ENCODE measurements at places on chromosomes 16 and 17.

- no peak for DNase-seq
Observed at GRCh38 chr17:47220531-47220999, 11.4 kb downstream of the MYL4 start.

- peak; percentile 65 for DNase-seq
Observed at GRCh38 chr17:3843935-3844516, 2.0 kb downstream of the NCBP3 start.

DNA sequence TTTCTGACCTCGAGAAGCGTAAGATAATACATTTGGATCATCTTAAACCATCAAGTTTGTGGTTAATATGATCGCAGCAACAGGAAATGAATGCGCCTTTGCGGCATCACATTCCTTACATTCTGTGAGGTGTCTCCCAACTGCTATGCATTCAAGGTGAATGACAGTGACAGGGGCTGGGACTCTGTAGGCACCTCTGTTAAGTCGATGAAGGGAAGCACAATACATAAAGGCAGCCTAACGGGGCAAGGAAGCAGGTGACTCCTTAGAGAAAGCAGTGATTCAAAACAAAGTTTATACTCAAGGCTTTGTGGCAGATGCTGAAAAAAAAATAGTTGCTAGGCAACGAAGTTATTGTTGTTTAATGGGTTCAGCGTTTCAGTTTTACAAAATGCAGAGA, 21.6 kb upstream of the EVPL start:
- DNase-seq = no peak

DNA sequence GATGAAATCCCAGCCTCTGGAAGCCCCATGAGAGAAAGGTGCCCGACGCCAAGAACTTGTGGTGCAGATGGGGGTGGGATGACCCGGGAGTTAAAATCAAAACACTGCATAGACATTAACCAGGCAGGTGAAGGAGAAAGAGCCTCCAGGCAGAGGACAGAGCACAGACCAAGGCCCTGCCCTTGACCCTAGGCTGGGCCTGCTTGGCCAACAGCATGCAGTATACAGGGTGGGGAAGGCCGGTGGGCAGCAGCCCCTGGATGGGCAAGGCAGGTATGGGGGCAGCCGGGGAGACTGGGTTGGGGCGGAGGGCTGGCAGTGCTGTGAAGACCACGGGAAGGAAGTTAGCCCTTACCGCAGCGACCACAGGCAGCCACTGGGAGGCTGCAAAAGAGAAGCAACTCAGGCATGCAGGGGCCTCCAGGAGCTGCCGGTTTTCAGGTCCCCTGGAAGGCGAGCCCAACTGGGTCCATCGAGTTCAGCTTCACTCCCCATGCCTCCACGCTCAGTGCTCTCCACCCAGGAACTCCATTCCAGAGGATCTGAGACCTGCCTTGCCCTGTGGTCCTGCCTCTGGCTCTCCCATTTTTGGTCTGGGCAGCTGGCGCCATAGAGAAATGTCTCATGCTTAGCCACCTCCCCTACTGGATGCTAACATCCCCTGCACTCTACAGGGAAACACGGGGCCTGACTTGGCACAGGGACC, 81.2 kb downstream of the C16orf95 start:
- DNase-seq = no peak

GRCh38 chr17:78474614-78475146, 96.2 kb downstream of the PGS1 start:
- no peak for DNase-seq

DNA sequence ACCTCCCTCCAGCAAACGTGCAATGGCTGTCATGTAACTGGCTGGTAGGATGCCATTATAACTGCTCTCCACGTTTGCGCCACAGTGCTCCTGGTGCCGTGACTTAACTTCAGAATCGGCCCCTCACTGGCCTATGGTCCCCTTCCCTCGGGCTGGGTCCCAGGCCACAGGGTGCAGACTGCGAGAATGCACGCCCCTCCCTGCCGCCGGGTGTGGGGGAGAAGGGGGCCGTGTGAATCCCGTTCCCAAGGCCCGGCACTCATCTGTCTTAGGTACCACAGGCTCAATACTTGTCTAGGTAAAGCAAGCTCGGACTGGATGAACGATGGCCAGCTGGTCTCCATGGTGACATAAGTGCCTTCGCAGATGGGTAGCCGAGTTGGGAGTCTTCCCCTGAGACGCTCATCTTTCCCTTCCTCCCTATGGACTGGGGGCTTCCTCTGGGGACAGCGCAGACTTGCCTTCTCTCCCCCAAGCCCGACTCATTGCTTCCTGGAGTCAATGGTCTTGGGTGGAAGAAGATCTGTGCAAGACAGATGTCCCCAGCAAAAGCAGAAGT, 37.8 kb downstream of the TIMM22 start:
- no peak for DNase-seq

GRCh38 chr17:37710344-37710886, 34.4 kb downstream of the HNF1B start:
- DNase-seq = no peak

DNA sequence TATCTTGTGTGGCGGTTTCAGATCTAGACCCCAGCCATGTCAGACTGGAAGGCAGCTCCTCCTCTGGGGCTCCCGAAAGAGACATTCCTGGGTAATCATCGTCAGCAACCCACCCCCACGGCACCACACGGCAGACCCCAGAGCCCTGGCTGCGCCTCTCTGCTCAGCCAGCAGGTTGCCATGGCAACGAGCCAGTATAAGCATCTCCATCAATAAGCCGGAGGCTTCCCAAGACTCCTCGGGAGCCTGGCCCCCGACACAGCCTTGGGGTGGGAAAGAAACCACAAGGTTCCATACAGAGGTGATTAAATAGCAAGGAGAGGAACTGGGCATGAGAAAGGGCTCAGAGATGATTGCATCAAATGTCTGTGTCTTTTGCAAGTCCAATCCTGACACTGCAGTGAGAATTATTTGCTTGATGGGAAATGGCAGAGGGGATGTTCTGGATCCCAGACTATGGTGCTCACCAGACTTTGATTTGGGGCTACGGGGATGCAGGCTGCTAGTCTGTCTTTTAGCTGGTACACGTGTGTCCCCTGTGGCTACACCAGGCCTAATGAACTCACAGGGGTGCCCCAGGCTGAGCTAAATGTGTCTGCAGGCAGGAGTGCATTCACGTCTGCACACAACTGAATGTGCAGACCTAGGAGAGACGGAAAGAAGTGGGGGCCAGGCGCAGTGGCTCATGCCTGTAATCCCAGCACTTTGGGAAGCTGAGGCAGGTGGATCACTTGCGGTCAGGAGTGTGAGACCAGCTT, 320.5 kb upstream of the TNRC6C start:
- no peak for DNase-seq

GRCh38 chr17:35534576-35535093, 2.8 kb downstream of the SLFN12L start:
- DNase-seq = no peak

DNA sequence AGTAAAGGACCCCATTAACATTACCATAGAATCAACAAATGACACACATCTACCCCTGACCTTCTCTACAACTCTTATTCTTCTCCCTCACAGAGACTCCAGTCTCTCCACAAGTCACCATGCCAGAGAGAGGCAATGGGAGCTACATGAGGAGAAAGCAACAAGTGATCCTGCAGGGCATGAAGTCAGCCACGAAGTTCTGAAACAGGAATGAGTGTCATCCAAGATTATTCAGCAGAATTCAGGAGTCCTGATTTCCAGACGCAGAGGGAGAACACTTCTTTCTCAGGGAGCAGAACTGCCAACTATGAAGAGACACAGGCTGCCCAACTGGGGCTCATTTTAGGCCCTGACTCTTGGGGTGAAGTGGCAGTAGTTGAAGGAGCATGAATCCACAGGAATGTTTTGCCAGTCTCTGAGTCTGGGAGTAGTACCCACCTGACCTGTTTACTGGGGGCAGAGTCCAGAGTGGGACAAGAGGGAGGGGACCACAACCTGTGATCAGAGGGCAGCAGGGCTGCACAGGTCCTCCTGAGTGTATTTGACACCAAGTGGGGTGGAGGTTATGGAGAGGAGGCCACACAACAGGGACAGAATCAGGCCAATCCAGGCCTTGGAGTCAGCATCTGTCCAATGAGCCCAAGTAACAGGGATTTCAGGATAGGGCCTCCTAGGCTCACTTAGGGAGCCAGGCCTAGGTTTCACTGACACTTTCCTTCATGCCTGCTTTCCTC, 2.4 kb upstream of the MTMR4 start:
- DNase-seq = no peak

DNA sequence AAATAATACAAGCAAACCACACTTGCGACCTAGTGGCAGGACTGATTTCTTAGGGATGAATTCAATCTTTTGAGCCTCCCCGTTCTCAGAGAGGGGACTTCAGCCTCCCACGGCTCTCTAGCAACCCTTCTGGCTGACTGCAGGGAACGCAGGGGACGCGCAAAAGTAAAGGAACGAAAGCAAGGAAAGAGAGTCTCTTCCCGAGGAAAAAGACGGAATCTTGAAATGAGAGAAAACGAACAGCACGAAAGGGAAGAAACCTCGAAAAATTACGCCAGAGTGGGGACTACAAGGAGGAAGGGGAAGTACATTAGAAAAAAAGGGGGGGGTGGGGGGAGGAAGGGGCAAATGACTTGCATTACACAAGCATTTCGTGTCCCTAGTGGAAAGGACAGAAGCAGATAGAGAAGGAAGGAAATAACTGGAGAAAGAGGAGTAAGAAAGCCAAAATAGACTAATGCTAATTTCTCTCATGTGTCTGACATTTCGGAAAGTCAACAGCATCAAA, 1.2 kb downstream of the GRB2 start:
- peak; percentile 61 for DNase-seq

GRCh38 chr16:14051103-14051729, 19.9 kb upstream of the MRTFB start:
- no peak for DNase-seq

DNA sequence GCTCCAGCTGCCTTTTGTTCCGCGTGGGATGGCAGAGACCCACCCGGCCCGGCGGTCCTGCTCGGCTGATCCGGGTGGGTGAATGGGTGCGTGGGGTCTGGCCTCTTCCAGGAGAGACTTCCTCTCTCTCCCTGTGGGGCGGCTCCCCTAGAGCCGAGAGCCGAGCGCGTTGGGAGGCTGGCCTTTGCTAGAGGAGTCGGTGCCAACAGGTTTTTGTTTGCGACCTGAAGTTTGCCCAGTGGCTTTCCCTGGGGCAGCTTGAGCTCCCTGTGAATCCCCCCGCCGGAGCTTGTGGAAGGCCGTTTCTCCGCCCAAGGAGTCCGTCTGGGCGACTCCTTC, 970 bp downstream of the EPN2 start:
- peak; percentile 25 for DNase-seq

- no peak for DNase-seq
Observed at GRCh38 chr16:81521141-81521626, 76.6 kb downstream of the CMIP start.

GRCh38 chr16:17590711-17591654, 120.2 kb upstream of the XYLT1 start:
- no peak for DNase-seq

DNA sequence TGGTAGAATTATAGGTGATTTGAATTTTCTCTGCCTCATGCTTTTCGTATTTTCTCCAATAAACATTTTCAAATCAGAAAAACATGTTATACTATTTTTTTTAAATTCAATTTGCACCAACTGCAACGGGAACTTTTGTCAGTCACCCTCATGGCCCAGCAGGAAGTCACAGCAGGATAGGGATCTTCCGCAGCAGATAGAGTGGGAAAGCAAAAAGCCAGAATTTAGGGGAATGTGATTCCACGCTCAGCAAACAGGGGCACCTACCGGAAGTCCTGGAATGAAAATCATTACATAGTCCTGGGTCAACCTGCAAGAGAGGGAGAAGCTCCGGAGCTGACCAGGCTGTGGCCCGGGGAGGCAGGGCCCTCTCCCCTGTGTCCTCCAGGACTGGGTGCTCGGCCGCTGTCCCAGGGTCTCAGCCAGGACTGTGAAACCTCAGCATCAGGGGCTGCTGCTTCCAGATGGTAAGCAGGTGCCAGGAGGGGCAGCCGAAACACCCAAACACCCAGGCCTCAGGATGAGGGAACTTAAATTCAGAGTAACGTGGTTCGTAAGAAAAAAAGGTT, 3.9 kb downstream of the SLC47A2 start:
- DNase-seq = peak; percentile 7

DNA sequence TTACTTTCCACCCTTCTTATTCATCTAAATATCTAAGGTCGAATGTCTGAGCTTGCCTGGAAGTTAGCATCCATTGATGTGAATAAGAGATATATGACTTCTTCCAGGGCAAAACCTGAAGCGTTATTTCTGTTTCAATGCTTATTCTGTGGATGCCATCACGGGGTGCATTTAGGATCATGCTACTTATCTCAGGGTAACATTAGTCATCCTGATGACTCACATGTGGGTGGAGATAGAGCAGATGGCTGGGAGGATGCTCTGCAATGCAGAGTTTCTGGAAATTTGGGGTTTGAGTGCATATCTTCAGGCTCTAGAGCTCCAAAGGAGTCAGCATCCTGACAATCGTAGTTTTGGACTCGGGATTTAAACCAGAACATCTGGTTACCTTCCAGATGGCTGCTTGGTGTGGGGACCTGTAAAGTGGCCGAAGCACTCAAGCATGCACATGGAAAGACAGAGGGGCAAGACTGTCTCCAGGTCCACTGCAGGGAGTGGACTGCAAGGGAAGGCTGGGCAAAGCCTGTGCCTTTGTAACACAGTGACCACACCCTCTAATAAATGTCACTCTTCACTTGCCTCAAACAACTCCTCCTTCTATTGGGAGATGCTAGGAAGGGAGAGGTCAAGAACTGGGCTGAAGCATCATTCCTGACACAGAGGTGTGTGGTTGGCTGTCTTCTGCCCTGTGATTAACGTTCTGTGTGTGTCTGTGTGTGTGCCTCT, 175.2 kb upstream of the SALL1 start:
- peak; percentile 14 for DNase-seq

DNA sequence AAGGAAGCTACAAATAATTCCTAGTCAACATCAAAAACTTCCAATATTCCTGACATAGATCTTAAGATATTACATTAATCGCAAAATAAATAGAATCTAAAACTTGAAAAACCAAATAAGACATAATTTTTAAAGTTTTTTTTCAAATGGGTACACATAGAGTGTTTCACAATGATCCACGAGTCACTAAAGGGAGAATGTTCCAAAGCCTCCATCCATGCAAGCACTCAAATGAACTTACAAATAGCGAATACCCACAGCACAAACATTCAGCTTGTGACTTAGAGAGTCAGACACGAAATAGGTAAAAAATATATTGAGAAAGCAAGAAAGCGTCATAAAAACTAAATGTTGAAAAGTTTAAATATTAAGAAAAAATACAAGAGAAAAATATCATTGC, 65.7 kb downstream of the CEP112 start:
- no peak for DNase-seq

- DNase-seq = no peak
Observed at GRCh38 chr17:56890390-56890789, 23.5 kb downstream of the TRIM25 start.

- no peak for DNase-seq
Observed at GRCh38 chr16:69823831-69824563, 61.9 kb downstream of the WWP2 start.

GRCh38 chr17:67693811-67694210, 23.9 kb upstream of the NOL11 start:
- DNase-seq = no peak

GRCh38 chr16:54718376-54718775, 212.3 kb upstream of the IRX5 start:
- DNase-seq = no peak

- DNase-seq = no peak
Observed at GRCh38 chr17:80389011-80389995, 25.7 kb upstream of the ENDOV start.

- DNase-seq = no peak
Observed at GRCh38 chr16:1630450-1631213, 18.5 kb downstream of the CRAMP1 start.

- no peak for DNase-seq
Observed at GRCh38 chr17:35099908-35100307, 19.8 kb downstream of the RAD51D start.
